ENCODE measurements at places on chromosomes 7 and 10.

- no peak for DNase-seq
Observed at GRCh38 chr10:94035982-94036765, 42.4 kb downstream of the PLCE1 start.

DNA sequence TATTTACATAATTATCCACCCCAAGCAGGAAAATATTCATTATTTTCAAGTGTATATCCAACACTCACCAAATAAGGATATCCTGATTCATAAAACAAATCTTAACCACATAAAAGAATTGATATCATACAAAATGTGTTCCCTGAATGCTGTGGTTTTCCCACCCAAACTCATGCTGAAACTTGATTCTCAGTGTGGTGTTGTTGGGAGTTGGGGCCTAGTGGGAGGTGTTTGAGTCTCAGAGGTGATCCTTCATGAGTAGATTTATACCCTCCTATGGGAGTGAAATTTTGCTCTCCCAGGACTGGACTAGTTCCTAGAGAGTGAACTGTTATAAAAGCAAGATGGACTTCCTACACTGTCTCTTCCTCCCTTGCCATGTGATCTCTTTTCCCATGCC, 1028.3 kb downstream of the SORCS1 start:
- no peak for DNase-seq

GRCh38 chr7:103626776-103627175, 180.8 kb upstream of the SLC26A5 start:
- DNase-seq, result no peak

GRCh38 chr7:121530227-121531174, 134.4 kb upstream of the FAM3C start:
- DNase-seq, result no peak

DNA sequence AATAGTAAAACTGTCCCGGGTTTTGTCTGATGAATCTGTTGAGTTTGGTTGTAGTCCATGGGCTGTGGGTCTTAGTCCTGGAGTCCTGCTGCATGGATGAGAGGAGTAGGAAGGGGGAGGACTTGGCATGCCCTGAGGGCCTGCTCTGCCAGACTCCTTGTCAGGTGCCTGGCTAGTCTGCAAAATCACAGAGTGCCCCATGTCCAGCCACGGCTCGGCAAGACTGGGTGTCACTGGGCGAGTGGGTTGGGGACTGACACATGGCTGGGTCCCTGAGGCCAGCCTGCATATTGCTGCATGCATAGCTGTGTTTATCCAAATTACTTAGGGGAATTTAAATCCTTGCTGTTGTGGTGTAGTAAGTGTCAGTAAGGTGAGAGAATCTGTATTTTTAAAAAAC, 9.7 kb downstream of the MINDY4 start:
- no peak for DNase-seq

DNA sequence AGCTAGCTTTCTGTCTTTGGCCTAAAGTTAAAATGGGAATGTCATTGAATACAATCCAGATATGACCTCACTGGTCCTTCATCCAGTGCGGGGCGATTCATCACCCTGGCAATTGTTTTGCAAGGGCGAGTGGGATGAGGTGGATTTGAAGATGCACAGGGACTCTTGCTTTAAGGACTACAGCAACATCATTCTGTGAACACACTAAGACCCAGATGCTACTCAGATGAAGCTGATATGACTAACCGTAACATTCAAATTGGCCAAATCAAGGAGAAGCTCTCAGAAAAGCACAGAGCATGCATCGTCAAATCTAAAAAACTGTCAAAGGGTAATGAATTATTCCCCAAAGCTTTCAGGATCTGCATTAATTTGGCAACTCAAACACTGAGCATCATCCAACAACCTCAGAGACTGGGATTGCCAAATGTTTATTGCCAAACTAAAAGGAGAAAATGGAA, 12.8 kb downstream of the CPA1 start:
- DNase-seq, result peak; percentile 31

DNA sequence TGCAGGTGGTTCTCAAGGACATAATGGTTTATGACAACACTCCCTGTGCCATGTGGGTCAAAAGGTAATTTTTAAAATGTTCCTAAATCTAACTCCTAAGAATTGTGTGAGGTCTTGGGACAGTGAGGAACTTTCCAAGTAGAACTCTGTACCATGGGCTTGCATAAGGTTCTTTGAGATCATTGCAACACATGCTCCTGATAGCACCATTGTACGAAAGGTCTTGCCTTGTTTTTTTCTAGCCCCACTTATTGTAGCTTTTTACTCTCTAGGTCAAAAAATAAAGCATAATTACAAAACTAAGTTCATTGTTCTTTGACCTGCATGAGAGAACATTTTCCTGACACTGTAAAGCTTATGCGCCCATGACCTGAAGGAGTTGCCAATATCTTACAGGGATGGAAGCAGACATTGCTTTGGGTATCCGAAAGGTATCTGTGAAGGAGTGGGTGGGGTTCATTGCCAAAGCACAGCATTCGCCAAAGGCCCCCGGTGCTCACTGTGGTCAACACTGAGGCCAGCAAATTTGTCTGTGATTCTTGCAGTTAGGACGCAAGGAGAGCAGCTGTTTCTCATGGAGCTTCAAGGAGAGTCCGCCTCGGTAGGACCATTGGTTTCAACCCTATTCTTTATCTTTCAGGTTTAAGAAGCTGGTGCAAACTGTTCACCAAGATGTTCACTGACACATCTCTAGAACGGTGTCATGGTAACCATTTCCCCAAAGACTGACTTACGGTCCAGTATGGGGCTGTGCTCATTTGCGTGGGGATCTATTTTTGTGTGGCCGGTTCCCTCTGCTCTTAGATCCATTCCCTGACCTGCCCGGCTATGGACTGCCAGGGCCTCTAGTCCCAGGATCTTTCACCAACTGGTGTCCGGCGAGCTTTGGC, 7.6 kb upstream of the PRKAG2 start:
- no peak for DNase-seq

DNA sequence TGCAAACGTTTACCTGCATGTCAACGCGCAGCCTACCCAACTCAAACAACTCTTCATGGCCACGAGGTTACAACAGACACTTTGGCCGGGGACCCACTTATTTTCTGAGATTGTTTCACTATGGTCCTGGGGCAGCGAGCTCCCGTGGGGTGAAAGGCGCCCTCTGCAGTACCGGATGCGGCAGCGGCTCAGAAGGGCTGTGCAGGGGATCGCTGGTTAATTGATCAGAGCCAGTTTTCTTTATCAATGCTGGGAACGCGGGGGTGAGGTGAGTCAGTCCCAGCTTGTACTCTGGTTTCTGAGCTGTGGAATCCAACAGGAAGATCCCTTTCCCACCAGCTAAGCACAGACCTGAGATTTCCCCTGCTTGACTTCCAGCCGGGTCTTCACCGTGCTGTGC, 366.5 kb upstream of the KLF6 start:
- DNase-seq, result no peak

- no peak for DNase-seq
Observed at GRCh38 chr7:47190462-47190861, 391.4 kb downstream of the TNS3 start.

- no peak for DNase-seq
Observed at GRCh38 chr7:19376538-19376937, 231.3 kb upstream of the FERD3L start.

GRCh38 chr10:133015321-133015720, 72.4 kb upstream of the ADGRA1 start:
- no peak for DNase-seq

- DNase-seq, result no peak
Observed at GRCh38 chr10:57849691-57850357, 417.9 kb downstream of the IPMK start.

- no peak for DNase-seq
Observed at GRCh38 chr10:14306190-14306589, 24.5 kb downstream of the FRMD4A start.

DNA sequence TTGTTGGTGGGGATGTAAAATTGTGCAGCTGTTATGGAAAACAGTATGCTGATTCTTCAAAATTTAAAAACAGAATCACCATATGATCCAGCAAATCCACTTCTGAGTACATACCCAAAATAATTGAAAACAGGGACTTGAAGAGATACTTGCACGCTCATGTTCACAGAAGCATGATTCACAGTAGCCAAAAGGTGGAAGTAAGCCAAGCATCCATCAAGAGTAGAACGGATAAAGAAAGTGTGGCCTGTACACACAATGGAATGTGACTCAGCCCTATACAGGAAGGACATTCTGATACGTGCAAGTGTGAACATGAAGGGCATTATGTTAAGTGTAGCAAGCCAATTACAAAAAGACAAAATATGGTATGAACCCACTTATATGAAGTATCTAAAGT, 696.7 kb upstream of the CELF2 start:
- no peak for DNase-seq

DNA sequence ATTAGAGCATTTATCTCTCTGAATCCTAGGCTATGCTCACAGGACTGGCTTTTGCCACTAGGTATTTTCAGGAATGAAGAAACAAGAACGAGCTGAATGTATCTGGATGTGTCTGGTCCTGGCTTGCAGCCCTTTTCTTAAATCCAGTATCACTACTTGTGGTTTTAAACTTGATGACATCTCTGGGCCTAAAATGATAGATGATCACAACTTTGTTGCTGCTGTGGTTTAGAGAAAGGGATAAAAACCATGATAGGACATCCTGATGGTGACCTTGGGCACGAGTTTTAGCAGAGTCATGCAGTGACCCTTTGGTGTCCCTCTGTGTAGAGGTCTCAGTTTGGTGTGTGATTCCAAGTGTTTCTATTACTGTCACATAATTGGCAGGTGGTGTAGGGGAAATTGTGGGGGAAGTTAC, 31.7 kb upstream of the SEMA3C start:
- no peak for DNase-seq

- DNase-seq, result no peak
Observed at GRCh38 chr7:54709283-54709682, 49.7 kb downstream of the SEC61G start.

DNA sequence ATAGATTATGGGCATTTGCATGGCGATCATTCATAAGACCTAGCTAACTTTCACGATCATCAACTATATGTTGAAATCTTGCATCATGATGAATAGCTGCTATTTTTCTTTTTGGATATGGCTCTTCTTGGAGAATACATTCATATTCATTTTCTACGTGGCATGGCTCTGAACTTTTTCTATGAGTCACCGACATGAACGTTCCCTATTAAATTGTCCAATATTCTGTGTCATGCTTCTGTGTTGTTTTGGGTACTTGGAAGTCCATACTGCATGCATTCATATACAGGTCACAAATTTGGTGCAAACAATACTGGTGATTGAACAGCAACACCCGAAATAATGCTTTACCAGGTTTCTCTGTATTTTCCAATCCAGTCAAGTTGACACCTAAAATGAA, 37.9 kb upstream of the ANKRD1 start:
- no peak for DNase-seq

DNA sequence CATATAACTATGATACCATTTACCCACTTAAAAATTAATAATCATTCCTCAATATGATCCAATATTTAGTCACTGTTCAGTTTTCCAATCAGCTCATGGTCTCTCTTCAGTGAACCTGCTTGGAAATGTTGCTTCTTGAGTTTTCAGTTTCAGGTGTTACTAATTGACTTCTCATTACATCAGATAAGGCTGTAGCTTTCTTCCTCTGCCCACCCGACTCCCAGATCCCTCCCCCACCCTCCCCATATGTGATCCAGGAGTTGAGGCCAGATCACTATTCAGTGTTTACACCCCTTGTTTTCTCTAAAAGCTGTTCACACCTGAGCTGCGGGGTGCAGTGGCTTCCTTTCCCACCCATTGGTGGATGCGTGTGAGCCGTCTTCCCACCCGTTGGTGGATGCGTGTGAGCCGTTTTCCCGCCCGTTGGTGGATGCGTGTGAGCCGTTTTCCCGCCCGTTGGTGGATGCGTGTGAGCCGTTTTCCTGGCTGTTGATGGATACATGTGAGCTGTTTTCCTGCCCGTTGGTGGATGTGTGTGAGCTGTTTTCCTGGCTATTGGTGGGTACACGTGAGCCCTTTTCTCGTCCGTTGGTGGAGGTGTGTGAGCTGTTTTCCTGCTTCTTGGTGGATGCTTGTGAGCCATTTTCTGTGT, 3.2 kb upstream of the MTG1 start:
- DNase-seq, result no peak

- DNase-seq, result no peak
Observed at GRCh38 chr7:30087371-30087770, 47.4 kb upstream of the MTURN start.

GRCh38 chr10:67077376-67077775, 151.5 kb downstream of the LRRTM3 start:
- DNase-seq, result no peak

GRCh38 chr7:108093851-108094331, 36.3 kb downstream of the LAMB4 start:
- no peak for DNase-seq

- DNase-seq, result no peak
Observed at GRCh38 chr7:5418285-5418582, 5.4 kb downstream of the TNRC18 start.

GRCh38 chr7:157925383-157925875, 588.6 kb downstream of the DNAJB6 start:
- DNase-seq, result no peak

GRCh38 chr10:22658745-22659410, 55.5 kb downstream of the PIP4K2A start:
- DNase-seq, result no peak

DNA sequence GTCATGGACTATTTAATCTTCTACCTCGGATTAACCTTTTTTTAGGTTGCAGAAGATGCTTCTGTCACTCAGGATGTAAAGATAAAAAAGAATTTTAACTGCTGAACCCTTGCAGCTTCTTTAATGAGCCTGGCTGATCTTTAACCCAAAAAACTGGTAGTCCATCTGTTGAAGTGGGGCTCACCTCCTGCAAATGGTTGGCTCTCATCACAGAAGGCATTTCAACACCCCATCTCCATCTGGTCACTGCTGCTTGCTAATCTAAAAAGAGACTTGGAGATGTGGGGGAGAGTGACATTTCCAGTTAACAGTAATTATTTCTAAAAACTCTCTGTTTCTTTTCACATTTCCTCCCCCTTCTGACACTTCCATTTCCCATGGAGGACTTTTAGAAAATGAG, 208.6 kb downstream of the LHFPL3 start:
- no peak for DNase-seq

- DNase-seq, result no peak
Observed at GRCh38 chr10:55989188-55989587, 371.9 kb downstream of the ZWINT start.

- no peak for DNase-seq
Observed at GRCh38 chr10:62581351-62581750, 207.2 kb downstream of the ZNF365 start.

DNA sequence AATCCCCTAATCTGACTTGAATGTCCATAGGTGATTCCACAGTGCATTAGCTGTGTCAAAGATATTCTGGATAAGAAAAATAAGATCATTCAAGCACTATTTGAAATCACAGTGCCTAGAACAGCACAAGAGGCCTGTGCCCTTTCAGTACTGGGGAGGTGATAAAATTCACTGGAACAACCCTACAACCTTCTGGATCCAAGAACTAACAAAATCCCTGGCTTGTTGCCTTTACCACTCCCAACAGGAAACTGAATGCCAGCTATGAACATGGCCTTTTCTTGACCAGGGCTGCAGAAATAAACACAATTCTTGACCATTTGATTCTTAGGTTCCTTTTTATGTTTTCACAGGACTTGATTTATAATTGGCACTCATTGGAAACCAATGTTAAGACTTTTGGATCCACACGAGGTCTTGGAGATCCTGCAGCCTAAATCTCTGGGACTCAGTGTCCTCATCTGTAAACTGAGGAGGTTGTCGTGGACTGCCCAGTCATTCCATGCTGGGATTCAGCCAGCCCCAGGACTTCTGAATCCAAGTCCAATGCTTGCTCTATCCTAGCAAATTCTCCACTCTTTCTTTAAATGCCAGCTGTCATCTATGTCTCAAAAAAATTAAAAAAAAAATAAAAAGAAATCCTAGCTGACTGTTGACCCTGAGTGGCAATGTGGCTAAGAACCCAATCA, 624.7 kb downstream of the KCNMA1 start:
- no peak for DNase-seq

- DNase-seq, result no peak
Observed at GRCh38 chr10:33304423-33305225, 29.8 kb downstream of the NRP1 start.

All from globus pallidus (tissue), 1 donor.